NCI-H446 (cell line): ENCODE measurements at places on chromosomes 2 and 18.

DNA sequence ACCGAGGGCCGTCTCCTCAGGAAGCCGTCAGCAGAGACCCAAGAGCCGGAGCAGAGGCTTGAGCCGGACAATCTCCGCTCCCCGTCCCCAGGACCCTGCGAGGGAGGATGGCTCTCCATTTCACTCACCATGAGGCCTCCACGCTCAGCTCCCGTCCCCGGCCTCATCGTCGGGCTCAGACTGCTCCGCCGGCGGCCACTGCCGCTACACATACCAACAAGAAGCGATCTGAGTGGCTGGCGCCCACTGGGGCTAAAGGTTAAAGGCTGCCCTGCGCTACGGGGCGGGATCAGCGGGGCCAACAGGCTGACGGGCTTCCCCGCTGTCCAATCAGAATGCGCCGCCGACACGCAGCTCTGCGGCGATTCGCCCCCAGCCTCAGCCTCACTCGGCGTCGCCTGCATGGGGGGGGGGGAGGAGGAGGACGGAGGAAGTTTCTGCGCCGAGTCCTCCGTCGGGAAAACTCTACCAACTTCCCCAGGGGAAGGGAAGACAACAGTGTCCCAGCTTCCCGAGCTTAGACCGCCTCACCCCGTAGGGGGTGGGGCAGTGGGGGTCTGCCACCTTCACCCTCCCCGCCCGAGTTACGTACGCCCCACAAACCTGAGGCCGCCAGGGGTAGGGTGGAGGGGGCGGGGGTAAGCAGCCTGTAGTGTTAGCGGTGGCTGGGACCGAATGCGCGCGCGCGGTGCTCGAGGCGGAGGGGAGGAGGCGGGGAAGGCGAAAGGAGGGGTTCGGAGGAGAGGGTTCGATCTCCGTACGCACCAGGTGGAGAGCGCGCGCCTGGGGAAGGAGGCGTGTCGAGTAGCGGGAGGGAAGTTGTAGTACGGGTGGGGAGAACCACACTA, at the start of gene PRPF40A:
PRPF40A (minus strand) TSS at position 234 of the 848 bp plus-strand sequence; CDS start at position 212, 22 bp downstream.
- peak; percentile 98 for DNase-seq

GRCh38 chr2:189232759-189233406, 53.3 kb upstream of the COL5A2 start:
- no peak for DNase-seq

DNA sequence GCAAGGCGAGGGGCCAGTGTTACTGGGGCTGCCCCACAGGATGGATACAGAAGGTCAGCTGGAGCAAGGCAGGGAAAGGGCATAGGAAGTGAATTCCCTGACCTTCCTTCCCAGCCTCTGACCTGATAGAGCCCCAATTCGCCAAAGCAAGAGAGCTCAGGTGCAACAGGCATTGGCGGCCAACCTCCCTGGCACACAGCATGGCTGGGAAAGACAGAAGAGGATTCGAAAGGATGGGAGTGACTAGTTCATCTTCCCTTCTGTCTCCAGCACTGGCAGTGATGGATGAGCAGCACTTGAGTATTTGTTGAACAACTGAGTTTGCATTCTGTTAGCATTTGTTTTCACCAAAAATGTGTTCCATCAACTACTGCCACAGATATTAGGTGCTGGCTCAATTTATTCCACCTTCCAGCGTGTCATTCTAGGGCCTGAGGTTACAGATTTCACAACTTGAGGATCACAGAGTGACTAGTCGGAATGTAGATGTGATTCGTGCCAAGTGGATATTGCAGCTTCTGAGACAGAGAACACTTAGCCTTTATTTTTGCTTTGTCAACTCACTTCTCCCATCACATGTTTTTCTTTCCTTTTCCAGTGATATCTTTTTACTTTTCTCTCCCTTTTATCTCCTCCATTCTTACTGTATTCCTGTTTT, 6.2 kb downstream of the COPS8 start:
- DNase-seq = no peak

DNA sequence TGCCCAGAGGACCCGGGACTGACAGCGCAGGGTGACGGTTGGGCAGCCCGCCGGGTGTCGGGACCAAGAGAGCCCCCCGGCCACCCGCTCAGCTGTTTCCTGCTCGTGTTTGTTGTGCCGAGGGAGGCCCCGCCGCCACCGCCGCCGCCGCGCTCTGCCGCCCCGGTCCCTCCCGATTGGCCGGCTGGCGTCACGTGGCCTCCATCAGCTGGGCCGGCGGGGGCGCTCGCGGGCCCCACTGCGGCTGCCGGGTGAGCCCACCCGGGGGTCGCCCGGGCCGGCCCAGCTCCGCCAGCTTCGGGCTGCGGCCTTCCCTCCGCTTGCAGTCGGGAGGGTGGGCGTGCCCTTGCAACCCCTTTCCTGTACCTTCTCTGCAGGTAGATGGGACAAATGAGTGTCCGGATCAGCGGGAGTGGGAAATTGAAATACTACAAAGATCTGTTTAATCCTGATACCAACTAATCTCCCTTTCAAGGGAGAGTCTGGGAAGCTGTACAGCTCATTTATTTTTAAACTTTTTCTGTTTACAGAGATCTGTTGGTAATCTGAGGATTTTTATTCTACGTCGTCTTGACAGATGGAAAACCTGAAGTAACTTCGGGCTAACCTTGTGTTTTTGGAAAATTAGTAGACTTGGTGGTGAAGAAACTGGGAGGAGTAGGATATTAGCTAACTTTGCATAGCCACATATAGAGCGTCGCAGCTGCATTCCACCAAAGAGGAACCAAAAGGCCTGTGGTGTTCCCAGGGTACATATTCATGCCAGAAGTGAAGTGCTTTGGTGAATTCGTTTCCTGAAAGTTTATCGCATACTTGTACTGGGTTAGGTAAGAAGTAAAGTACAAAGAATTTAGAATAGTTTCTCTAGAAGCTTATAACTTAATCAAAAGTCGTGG, 1.2 kb downstream of the YPEL5 start:
- peak; percentile 59 for DNase-seq

DNA sequence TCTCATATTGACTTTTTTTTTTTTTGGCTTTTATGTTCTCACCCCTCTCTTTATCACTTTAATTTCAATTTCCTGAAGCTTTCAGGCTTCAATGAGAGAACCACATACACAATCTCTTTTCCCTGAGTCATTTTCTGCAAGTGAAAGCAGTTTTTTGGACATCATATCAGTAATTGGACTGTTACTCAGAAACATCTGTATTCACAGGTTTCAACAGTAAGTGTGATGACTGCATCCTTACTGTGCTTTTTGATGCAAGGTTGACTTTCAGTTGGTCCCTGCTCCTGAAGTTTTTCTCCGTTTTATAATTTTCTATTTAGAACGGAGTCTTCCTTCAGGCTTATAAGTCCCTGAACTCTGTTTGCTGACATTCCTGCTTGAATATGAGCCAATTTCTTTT, 70.5 kb upstream of the CCBE1 start:
- DNase-seq = no peak

GRCh38 chr18:23595591-23595990, 9.3 kb upstream of the NPC1 start:
- no peak for DNase-seq

GRCh38 chr2:8786463-8786862, 51.0 kb downstream of the KIDINS220 start:
- DNase-seq = no peak

DNA sequence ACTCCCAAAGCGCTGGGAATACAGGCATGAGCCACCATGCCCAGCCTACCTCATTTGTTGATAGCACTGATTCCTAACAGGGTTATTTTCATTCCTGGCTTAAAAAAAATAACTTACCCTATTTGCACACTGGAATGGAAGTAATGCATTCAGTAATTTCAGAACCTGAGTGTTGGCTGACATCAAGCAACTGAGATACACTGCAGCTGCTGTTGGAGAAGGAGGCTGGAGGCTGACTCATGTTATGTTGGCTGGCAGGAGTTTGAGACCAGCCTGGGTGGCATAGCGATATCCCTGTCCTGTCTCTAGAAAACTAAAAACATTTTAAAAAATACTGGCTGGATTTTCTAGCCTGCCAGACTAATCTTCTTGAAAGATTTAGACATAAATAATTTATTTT, 385.1 kb upstream of the MEX3C start:
- DNase-seq = peak; percentile 2

DNA sequence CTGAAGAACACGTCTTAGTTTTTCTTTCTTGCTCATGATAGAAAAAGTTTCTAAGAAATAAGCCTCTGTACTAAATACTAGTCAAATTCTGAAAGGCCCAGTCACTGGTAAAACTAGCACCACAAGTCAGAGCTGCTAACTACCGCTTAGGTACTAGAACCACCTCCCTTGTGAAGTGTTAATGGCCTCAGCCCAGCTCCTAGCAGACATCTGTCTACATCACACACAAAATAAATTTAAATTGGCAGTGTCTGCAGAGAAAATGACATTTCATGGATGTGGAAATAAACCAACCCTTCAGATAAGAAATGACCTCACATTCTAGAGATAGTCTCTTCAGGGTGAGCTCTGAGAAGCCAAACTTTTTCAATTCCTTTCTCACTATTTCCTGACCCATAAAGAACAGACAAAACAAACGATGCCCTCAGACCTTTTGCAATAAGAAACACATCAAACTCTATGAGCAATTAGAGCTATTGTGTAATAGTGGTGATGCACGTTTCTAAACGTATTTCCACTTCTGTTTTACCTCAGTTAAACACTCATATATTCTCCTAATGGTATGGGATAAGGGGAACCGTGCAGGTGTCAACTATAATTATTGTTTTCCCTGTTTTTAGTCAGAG, 70.3 kb upstream of the DSG1 start:
- no peak for DNase-seq

DNA sequence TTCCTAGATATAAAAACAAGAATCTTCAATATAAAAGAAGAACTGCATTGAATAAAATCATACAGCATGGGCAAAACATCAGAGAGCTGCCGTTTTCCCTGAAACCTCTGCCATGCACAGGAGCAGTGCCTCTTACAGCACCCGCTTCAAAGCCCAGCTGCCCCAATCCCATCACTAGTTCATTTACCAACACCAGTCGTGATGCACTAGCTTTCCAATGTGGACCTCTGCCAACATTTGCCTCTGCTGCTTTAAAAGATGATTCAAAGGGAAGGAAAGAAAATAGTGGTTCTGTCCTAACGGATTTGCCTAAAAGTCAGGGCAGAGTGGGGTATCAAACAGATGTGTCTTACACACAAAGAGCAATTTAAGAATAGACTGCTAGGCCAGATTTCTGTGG, 43.4 kb upstream of the AP1S3 start:
- DNase-seq = no peak

- no peak for DNase-seq
Observed at GRCh38 chr2:241933179-241933911, 63.8 kb downstream of the RTP5 start.

DNA sequence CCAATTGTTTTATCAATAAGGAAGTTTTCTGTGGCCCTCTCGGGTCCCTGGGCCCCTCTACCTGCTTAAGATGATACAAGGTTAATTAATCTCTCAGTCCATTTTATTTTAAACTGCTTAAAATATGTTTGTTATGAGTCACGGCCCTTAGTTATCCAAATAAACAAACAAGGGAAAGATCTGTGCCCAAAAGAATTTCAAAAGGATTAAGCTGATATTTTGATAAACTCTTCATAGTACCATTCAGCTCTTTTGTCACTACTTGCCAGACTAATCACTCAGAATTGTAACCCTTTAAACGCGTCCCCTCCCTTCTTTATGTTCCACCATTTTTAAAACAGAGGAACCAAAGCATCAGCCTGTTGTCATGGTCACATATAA, 144.7 kb upstream of the STK17B start:
- no peak for DNase-seq

GRCh38 chr2:148577845-148578492, 66.6 kb upstream of the EPC2 start:
- no peak for DNase-seq

- no peak for DNase-seq
Observed at GRCh38 chr2:4745056-4745991, 946.9 kb upstream of the SOX11 start.

- peak; percentile 59 for DNase-seq
Observed at GRCh38 chr2:219352448-219353023, 20.0 kb upstream of the RESP18 start.

GRCh38 chr2:241980193-241980592, 110.7 kb downstream of the RTP5 start:
- DNase-seq = no peak

DNA sequence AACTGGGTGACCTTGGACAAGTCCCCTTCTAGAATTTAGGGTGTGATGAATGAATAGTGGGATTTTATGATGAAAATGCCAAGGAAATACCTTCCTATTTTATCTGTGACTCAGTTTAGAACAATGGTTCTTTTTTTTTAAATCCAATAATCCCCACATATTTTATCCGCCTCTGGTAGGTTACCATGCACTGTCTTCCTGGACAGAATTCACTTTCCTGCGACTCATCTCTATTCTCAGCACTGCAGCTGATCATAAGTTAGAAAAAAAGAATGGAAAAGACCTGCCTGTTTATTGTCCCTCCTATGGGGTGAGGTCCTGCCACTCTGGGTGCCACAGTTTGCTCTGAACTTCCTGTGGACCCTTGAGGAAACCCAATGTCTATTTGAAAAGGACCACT, 73.1 kb downstream of the IRS1 start:
- no peak for DNase-seq

DNA sequence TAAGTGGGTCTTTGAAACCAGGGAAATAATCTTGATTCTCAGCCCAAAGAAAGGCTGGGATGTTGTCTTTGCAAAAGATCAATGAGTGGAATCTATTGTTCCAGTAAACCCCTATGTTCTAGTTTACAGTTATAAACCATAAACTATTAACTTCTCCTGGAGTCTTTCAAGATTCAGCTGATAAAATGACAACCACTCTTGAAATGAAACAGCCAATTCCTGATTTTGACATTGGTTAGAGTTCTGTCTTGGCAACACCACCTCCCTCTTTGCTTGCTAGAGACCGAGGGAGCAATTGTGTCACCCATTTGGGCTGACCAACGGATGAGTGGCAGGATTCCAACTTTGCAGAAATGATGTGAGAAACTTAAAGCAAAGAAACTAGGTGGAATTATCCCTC, 746.9 kb downstream of the SLC4A3 start:
- no peak for DNase-seq

DNA sequence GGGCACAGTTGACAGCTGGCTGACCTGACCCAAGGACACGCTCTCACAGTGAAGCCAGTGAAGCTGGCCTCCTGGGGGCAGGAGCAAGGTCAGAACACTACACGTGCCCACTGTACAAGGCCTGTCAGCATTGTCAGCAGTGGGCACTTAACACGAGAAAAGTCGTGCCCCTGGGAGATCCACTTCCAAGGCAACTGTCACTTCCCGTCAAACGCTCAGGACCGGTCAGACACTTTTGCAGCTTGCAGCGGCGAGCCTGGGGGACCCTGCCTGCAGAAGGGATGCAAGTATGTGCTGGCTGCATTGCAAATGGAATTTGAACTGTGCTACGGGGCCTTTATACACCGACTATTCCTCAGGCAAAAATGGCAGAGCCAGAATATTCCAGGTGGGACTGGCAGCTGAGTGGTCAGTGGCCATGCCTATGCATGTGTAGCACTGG, 176.2 kb downstream of the BCL2 start:
- no peak for DNase-seq
